ENCODE measurements at places on chromosomes 2 and 18.

GRCh38 chr2:7725171-7725849, 808.1 kb downstream of the RNF144A start:
- no peak for DNase-seq

GRCh38 chr2:138515092-138515491, 13.5 kb downstream of the SPOPL start:
- no peak for DNase-seq

DNA sequence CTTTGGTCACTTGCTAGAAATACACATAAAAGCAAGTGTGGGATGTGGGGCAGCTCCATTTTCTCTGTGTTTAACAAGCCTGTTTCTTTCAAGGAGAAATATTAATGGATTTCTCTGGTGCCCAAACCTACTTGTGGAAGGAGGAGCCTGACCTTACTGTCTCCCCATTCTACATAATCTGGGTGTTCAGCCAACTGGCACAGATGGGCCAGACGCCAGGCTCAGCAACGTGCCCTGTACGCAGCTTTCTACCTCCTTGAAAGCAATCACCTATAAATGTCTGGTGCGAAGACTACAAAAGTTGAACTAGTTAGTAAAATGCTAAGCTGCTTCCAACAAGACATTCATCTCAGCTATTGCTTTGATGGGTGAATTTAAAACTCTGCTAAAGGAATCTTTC, 33.2 kb upstream of the MYO3B start:
- DNase-seq, result peak; percentile 22

DNA sequence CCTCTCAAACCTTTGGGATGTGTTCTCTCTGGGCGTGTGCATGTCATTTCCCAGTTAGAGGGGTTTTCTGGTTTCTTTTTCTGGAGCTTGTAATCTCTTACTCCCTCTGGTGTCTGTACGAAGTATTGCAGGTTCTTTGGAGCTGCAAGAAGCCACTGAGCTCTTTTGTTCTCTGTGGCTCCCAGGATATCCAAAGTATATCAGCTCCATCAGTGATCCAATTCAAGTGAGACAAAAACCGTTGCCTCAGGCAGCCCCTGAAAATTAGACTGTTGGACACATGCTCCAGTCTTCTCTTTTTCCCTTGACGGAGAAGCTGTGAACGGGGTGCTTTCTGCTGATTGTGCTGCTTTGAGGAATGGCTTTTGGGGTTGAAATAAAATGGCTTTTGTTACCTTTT, 59.0 kb upstream of the LDLRAD4 start:
- peak; percentile 74 for DNase-seq

GRCh38 chr18:63869374-63869773, 18.1 kb upstream of the SERPINB2 start:
- DNase-seq, result no peak

DNA sequence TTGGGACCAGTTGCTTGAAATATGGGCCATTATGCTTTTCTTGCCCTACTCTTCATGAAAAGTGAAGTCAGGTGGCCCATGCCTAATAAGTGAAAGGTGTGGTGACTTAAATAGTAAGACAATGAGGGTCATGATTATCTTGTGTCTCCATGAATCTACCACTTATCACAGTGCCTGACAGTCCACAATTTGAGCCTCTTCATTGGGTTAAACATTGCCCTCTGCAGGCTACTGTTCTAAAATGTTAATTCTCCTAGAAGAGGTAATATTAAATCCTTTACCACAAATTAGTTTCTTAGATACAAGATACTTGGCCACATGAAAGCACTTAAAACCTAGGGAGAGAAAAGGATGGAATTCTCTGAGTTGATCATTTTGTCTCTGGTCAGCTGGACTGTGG, 4.0 kb downstream of the EGR4 start:
- DNase-seq, result no peak

DNA sequence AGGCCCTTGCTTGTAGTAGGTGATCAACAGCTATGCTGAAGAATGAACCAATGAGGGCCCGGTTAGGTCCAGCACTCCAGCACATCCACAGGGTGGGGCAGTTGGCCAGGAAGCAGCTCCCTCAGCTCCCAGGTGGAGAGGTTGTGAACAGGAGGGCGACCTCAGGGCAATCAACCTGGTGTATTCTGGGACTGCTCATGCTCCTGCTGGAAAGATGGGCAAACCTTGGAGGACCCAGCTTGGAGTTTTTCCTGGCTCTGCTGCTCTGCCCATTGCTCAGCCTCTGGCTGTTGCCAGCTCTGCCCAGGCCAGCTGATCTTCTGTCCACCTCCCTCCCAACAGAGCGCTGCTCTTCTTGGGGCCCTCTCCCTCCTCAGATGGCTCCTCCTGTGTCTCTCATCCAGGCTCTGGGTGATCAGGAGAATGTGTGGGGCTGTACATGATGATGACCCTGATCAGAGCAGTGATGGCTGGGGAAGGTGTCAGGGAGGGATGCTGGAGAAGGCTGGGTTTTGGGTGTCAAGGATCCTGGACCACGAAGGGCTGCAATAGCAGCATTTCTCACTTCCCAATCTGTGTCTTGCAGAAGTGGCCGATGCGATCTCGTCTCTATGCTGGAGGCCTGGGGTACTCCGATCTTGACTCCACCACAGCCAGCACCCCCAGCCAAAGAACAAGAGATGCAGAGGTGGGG, 3.4 kb downstream of the TCF23 start:
- DNase-seq, result no peak

GRCh38 chr2:48109491-48110204, 203.3 kb upstream of the FBXO11 start:
- no peak for DNase-seq

DNA sequence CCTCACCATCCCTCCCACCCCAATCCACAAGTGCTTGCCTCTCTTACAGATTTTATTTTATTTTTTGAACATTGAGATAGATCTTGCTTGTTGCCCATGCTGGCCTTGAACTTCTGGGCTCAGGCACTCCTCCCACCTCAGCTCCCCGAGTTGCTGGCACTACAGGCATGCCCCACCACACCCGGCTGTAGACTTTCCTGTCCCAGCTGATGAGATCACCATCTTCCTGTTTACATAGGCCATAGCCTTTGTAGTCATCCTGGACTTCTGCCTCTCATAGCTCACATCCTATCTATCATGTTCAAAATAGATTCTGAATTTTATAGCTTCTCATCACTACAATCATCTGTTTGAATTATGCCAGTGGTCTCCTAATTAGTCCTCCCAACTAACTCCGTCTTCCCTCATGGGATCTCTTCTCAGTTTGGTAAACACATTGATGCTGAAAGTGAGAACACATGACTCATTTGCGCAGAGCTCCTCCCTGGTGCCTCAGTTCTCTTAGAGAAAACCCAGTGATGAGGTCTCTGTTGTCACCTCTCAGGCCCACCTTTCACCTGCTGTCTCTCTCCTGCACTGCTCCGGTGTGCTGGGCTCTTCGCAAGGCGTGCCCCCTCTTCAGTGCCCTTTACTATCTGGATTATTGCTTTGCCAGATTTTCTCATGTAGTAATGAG, 243.0 kb downstream of the ZNF407 start:
- DNase-seq, result no peak

DNA sequence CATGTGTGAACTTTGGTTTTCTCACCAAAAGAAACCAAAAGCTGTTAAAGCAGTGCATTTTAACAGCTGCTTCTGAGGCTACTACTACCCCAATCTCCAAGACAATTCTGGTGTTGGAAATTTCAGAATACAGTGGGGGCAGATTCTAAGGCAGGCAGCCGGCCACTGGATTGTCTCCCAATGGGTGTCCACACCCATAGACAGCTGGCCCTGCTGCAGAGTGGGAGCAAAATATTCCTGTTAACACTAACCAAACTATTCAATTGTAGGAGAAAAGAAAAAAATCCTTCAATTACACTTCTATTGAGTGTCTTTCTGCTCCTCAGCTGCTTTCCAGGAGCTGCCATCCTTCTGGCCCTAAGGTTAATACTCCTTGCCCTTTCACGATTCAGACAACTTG, 223.7 kb downstream of the ALK start:
- DNase-seq, result no peak

DNA sequence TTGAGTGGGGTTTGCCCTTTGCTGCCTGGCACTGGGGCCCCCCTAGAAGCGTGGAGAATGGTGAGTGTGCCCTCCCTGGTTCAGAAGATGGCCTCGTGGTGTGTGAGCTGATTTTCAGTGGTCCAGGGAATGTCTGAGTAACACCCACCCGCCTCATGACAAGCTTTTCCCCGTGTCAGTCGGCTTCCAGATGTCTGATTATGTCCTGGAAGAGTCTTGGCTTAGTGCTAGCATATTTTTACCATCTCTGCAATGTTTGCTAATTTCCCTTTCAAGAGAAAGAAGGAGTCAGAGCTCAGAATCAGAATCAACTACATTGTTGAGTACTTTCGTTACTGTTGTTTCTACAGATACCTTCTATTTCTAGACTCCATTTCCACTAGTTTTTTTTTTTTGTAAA, 214.7 kb downstream of the SEPTIN10 start:
- DNase-seq, result no peak

DNA sequence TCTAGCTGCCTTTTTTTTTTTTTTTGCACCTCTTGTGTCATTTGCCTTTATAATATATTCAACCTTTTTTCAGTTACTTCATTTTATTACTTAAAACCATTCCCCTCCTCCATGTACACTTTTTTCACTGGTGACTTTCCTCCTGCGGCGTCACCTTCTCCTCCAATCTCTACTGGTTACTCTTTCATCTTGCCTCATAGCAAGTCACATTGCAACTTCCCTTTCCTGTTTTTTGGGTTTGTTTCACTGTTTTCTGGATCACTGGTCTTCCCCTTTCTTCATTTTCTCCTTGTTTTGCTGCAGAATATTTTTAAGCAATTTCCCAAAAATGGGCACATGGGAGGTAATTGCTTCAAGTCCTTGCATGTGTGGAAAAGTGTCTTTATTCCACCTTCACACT, 37.7 kb upstream of the GPR155 start:
- no peak for DNase-seq

DNA sequence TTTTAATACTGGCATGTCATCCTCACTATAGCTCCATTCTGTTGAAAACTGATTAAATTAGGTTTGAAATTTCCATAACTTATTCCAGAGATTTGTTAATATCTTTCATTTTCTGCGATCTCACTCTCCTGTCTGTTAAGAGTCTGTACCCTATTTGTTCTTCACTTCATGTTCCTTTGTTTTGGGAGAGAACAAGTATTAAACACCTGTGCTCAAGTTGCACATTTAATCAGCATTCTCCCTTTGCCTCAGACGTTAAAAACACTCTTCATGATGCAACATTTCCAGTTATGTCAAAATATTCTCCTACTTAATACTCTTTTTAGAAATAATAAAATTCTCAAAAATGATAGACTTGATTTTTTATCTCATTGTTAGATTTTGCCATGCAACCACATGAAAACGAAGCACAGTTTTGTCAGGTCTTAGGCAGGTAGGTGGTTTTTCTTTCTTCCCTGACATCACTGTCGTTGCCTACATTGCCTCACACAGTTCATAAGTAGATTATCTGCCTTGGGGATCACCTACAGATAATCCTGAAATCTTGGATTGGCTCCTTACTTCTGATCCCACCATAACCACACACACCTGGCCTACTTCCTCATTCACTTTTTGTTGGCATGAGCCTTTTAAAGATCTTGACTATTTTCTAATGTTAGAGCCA, 109.9 kb downstream of the GAREM1 start:
- no peak for DNase-seq

GRCh38 chr2:234403074-234403473, 93.8 kb downstream of the ARL4C start:
- no peak for DNase-seq

GRCh38 chr2:35428548-35428947, 927.0 kb upstream of the CRIM1 start:
- no peak for DNase-seq

- no peak for DNase-seq
Measured at GRCh38 chr2:26164231-26164630, 8.7 kb upstream of the GAREM2 start.

- DNase-seq, result no peak
Measured at GRCh38 chr18:59026831-59027410, 112.8 kb upstream of the SEC11C start.

DNA sequence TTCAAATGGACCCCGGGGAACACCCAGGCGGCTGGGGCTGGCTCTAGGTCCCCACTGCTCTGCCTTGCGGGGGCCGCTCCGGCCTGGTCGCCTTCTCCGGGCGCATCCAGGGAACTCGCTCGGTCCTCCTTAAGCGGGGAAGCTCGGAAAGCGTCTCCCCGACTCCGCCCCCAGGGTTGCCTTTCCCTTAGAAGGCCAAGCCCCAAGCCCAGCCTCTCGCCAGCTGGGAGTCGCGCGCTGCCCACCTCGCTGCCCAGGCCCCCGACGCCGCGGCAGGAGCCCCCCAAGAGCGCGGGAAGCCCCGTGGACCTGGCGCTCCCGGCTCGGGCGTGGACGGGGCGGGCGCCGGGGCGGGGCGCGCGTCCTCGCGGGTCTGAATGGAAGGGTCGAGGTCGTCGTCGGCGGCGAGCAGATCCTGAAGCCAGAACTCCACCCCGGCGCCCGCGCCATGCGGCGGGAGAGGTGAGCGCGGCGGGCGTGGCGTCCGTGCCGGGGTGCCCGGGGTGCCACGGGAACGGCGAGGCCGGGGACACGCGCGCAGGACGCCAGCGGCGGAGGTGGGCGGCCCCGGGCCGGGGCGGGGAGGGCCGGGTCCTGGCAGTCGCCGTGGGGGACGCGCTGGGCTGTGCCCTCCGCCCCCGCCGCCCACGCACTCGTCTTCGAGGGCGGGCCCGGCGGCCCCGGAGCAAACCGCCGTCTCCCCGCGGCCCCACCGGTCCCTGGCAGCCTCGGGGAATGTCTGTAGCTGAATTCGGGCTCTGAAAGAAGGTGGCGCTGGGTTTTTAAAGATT, at the start of gene BOK:
BOK (plus strand) TSS at position 214 of the 791 bp plus-strand sequence. CDS start 739 bp downstream, outside the sequence.
- no peak for DNase-seq

DNA sequence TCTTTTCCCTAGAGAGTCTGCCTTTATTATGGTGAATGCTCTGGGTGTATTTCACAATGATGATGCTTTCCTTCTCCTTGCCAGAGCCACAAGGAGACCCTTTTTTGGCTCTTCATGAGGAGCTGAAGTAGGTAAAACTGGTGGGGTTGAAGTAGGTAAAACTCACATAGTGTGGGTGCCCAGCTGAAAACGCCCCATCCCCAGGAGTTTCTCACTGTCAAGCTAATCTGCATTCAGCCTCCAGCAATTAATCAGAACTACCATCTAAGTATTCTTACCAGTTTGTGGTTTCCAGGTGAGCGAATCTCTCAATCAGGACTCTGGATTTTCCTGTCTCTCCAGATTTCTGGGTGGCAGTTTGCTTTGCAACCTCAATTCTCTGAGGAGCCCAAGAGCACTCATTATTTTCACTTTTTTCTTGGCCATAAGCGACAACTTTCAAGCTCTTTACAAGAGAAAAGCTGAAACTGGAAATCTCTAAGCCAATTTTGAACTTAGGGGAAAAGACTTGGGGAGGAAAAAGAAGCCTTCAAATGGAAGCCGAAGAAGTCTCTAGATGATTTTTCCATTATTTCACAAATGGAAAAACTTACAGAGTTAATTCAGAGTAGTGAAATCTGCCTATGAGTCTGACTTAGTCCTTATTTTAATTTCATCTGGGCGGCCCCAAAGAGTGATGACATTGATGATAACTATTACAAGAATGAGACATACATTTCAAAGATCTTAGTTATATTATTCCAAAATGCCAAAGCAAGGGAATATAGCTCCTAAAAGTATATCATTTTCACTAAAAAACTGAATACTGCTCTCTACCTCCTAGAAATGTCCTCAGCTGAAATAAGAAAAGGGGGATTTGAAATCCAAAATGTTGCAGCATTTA, 121.4 kb upstream of the MAP3K20 start:
- no peak for DNase-seq

All from NCI-H446 (cell line).